ENCODE measurements at places on chromosomes 5 and 9. TPM values are rescaled to one million over a fixed set of nuclear protein-coding genes. Genes with fewer than 3 reads are reported as not detected.
A peak's percentile ranks its signal among the peaks of the same experiment; 100 is the strongest.

GRCh38 chr9:70746316-70746715 is 331.9 kb upstream of the KLF9 start:
- DNase-seq: no peak

DNA sequence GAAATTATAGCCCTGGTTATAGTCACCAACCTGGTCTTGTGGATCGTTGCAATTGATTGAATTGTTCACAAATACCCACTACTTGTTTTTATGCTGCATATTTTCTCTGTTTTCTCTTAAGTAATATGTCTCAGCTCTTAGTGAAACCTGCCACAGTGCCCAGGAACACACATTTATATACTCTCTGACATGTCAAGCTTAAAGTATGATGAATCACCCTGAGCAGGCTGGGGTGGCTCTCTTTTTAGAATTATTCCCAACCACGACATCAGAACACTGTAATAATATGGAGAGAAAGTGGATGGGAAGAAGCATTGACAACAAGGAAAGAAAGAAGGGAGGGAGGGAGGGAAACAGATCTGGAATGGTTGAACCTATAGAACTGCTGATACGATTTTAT is 72.8 kb upstream of the ZNF608 start:
- DNase-seq: no peak

- DNase-seq: no peak
Measured at GRCh38 chr5:86679949-86680348, 62.2 kb downstream of the COX7C start.

DNA sequence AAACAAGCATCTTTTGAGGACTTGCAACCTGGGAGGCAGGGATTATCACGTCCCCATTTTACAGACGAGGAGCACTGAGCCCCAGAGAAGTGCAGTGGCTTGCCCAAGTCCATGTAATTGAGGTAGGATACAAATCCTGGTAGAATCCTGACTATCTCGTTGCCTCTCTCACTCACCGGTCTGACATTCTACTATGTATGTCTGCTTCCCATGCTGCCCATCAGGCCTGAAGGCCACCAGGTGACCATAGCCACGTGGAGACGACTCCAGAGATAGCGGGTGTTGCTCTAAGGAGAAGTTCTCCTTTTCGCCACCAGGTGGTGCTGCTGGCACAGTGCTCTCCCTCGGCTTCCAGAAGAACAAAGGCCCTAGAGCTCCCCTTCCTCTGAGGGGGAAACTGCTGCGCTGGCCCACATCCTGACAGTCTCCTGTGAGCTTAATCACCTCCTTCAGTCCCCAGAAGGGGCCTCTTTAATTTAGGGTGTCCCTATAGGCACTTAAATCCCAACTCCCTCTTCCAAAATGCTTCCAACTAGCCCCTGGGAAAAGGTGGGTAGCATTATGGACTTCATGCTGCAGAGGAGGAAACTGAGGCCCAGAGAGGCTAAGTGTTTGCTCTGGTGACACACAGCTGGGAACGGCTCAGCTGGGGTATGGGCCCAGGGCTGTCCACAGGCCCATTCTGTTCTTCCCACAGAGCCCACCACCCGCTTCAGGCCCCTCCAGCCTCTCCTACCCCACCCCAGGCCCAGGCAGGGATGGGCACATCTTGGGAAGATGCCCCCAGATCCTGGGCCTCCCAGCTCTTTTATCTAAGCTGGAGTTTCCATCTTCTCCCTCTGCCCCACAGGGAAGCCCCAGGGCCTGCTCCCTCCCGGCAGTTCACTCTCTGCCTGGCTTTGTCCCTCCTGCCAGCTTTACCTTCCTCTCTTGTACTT is 6.4 kb downstream of the SLC34A1 start:
- DNase-seq: peak; percentile 81

DNA sequence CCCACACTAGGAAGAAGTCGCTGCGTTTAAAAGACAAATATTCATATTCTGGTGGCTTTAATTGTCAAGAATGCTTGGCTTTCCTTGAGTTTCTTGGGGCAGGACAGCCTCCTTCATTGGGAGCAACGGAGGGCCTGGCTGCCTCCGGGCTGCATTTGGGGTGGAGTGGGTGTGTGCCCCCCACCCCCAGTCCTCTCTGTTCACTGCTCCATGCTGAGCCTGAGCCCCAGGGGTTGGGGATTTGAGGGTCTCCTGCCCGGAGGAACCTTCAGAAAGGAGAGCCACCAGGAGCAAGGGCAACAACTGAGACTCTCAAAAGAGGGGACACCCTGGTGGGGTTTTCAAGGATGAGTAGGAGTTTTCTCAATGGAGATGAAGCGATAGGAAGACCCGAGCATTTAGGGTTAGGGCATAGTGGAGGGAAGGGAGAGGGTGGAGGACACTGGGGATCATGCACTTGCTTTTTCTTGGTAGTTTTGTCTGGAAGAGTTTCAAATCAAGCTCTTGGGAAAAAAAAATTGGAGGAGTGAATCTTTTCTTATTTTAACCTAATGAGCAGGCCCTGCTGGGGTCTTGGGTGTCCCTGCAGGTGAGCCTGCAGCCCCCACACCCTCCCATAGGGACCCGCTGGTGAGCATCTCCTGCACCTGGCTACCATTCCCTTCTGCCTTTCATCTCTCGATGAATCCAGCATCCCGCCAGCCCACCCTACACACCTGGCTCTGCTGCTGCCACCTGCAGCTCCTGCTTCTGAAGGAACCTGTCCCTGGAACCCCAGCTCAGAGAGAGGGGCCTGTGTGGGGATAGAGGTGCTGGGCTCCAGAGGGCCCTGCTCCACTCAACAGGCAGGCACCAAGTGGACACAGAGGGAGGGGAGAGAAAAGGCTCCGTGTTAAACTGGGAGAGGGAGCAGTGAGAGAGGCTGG is 4.1 kb downstream of the SLC6A19 start:
- no peak for DNase-seq

DNA sequence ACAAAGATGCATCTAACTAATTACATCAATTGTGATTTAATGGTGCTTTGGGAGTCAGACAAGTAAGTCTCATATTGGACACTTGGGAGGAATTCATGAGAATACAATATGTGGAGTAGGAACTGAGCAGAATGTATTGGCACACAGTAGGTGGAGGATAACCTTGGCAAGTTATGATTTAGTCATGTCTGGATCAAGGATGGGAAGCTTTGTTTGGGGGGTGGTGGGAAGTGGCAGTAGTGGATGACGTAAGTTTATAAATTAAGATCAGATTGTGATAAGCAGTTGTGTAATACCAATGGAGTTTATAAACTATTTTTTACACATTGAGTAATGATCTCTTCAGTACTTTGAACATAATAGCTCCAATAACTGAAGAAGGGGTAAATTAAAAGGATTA is 67.0 kb downstream of the SGCD start:
- no peak for DNase-seq

- no peak for DNase-seq
Measured at GRCh38 chr5:36666986-36667385, 60.6 kb downstream of the SLC1A3 start.

- no peak for DNase-seq
Measured at GRCh38 chr9:108850293-108850897, 5.4 kb downstream of the ACTL7B start.

GRCh38 chr5:80406980-80407734 is 707 bp upstream of the ZFYVE16 start:
- DNase-seq: no peak

GRCh38 chr9:114680259-114681001 is 1.6 kb downstream of the TEX48 start:
- no peak for DNase-seq

DNA sequence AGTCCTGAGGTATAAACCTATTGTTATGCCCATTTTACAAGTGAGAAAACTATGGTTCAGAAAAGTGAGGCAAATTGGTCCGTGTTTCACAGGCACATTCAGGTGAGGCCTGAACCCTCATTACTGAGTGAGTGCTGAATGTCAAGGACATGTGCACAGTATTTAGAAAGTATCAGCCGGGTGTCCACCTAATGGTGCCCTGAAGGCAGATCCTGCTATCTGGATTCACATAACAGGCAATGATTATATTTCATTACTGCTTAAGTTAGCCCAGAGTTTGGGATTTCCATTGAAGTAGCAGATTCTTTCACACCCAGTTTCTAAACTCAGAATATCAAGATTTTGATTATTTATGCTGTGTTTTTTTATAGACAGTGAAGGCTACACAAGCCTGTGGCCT is 142.7 kb downstream of the LHFPL2 start:
- DNase-seq: no peak

- no peak for DNase-seq
Measured at GRCh38 chr5:111813537-111813936, 56.5 kb upstream of the NREP start.

CCDC127 gene
- total RNA-seq: 9.7 TPM

ATOSB gene
- 6.6 TPM for total RNA-seq

ANKDD1B gene
- 0.70 TPM for total RNA-seq

SV2C gene
- not detected for total RNA-seq

LRRC19 gene
- not detected for total RNA-seq

ZNF483 gene
- total RNA-seq: 28.3 TPM

POU5F2 gene
- total RNA-seq: 1.7 TPM

CYLC2 gene
- total RNA-seq: not detected

ZNF367 gene
- total RNA-seq: 4.4 TPM

HAVCR2 gene
- total RNA-seq: 5.1 TPM

STC2 gene
- total RNA-seq: not detected
